ENCODE measurements at places on chromosomes 7 and 10. TPM values are rescaled to one million over a fixed set of nuclear protein-coding genes. Genes with fewer than 3 reads are reported as not detected.
A peak's percentile ranks its signal among the peaks of the same experiment; 100 is the strongest.

Gene ANKRD22
- total RNA-seq, result not detected

Gene NKX1-2
- total RNA-seq, result not detected

- DNase-seq, result no peak
Measured at GRCh38 chr10:130360826-130361311, 224.7 kb downstream of the GLRX3 start.

Gene FBXL13
- total RNA-seq, result 0.62 TPM

- DNase-seq, result peak; percentile 48
Measured at GRCh38 chr10:28393956-28394568, 91.2 kb upstream of the MPP7 start.

Gene CRPPA
- 1.8 TPM for total RNA-seq

DNA sequence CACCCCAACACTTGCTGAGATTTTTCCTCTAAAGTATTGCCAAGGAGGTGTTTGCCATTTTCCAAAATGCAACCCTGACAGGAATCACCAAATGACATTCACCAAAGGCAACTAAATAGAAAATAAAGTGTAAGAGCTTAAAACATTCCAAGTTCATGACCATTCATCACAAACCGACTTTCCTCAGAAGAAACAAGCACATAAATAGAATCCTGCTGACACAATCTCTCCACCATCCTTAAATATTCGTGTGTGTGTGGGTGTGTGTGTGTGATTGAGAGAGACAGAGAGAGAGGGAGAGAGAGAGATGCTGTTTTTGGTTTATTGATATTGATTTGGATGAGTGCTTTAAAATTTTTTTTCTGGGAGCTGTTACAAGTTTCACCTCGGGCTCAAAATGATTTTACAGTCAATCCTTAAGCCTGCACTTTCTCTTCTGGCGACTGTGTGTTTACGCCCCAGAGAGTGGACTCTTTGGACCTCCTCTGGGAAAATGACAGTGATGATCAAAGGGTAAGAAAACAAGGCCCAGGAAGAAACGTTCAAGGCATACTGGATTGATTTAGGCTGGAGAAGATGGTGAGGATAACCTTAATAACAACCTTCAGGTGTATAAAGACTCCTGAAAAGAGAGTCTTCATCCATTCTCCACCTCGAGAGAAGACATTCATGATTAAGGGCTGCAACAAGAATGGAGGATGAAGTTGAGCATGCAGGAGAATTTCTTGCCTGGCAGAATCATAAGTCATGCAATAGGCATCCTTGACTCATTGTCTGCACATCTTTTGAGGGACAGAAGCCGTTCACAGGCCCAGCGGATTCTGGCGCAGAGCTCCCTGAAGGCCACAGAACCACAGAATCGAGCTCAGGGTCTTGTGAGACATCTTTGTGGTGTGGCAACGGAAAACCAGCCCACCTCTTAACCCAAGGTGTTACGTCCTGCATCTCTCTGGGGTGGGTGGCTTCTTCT, 104.4 kb upstream of the FGFR2 start:
- DNase-seq, result no peak

- no peak for DNase-seq
Measured at GRCh38 chr10:18737236-18737635, 78.0 kb downstream of the ARL5B start.

Gene SEC23IP
- total RNA-seq, result 74.0 TPM

DNA sequence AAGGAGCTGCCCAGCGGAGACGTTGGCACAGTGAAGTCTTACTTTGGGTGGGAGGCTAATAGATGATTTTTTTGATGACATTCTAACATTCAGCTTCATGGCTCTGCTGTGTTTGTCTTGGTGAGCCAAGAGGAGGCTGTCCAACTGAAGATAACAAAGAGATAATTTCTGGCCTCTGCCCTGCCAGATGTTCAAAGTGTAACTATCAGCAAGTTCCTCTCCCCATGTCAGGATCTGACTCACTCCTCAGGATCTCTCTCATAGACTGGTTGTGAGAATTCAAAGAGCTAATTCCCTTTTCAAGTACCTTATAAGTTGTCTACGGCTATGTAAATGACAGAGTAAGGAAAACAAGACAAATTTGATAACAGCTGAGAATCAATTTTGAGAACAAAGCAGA, 1340.9 kb downstream of the XPNPEP1 start:
- DNase-seq, result no peak

DNA sequence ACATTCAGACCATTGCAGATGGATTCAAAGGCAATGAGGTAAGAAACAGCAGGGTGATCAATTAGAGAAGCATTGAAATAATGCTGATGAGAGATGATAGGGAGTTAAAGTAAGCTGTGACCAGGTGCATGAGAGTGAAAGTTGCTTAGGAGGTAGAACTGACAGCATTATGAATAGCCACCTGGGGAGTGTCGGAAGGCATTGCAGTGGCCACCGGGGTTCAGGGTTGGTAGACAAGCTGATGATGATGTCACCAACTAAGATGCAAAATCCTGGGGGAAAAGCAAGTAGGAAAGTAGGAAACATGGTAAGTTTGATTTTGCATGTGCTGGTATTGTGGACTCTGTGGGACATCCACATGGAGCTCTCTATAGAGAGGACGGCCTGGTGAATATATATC, 211.9 kb upstream of the ETV1 start:
- no peak for DNase-seq
